DMS53 (cell line): ENCODE measurements at places on chromosomes 2 and 18.

DNA sequence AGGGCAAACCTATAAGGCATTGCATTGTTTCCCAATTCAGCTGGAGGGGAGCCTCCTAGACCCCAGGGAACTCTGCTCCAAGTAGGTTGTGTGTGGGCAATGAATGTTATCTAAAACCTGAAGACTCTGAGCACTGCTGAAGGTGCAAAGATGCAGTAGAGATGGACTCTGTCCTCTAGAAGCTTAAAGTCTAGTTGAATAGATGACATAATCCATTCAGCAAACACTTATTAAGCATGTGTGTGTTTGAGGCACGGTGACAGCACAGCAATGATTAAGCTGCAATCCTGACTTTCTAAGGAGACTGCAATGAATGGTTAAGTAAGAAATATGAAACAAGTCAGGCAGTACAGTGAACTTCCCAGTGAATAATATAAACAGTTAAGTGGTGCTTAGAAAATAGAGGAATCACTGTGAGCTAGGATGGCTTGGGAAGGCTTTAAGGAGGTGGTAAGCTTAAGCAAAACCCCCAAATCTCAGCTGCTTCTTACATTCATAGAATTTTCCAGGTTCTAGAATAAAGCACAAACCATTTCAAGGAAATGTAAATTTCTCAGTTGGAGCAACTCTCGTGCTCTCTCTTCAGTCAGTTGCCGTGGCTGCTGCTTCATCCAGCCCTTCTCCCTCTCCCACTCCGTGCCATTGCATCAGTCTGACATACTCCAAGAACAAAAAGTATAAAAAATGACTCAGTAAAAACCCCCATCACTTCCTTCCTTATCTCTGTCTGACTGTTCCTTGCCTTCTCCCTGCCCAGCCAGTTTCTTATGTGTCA lies 19.1 kb downstream of the MXD1 start:
- peak; percentile 71 for DNase-seq

- DNase-seq, result no peak
Measured at GRCh38 chr2:11617984-11618707, 51.8 kb downstream of the NTSR2 start.

DNA sequence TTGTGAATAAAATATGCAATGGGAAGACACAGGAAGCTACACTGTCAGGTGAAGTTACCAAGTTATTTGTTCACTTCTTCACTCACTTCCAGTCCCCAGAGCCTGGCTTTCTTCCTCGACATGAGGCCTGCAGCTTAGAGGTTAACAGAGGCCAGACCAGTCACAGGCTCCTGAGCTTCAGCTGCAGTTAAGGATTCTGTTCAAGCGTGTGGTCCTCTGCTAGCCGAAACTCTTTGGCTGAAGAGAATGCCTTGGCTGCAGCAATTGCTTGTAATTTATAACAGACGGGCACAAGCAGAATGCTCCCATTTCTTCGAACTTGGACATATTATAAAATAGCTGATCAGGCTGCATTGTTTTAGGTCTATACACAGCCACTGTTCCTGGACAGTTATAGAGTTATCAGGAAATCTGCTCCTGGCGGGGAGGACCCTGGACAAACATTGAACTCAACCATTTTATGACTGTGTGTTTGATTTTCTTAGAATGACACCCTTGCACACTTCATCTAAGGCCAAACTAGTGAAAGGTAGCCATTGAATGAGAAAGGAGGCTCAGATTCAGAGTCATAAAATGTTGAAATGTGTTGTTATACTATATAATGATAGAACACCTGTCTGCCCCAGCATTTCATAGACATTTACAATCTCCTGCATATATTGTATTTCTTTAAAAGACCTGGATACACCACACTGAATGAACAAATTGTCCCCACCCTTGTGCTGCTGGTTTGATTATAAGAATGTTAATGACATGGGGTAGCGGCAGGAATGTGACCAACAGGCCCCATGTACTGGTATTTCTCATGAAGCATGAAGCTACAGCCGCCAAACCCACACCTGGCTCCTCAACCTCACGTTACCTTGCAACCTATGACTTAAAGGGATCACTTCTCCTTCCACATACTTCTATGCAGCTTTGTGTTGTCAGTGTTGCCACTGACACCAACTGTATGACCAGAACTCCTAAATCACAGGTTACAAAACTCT lies 153.6 kb downstream of the TDRD15 start:
- DNase-seq, result no peak

DNA sequence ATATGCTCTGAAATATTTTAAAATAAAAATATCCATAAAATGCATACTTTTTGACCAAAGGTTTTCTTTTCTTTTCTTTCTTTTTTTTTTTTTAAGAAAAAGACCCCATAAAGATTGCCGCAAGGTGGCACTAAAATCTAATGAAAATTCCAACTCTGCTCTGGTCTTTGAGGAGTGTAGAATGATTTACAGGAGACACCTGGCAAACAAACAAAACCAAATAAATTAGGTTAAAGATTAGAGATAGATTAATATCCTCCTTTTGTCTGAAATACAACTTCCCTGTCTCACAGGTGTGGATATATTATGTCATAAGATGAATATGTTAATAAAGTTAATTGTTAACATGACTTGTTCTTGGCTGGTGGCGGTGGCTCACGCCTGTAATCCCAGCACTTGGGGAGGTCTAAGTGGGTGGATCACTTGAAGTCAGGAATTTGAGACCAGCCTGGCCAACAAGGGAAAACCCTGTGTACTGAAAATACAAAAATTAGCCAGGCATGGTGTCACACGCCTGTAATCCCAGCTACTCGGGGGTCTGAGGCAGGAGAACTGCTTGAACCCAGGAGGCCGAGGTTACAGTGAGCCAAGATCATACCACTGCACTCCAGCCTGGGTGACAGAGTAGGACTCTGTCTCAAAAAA lies 3.5 kb upstream of the RHOB start:
- peak; percentile 88 for DNase-seq

GRCh38 chr2:232458661-232459418 lies 2.9 kb downstream of the ALPI start:
- DNase-seq, result no peak

GRCh38 chr2:74915743-74916142 lies 42.7 kb upstream of the POLE4 start:
- DNase-seq, result no peak
